DMS79 treated with DMSO at 0.1 percent for 48 hours (cell line): ENCODE measurements at places on chromosomes 12 and 14.
A peak's percentile ranks its signal among the peaks of the same experiment; 100 is the strongest.

DNA sequence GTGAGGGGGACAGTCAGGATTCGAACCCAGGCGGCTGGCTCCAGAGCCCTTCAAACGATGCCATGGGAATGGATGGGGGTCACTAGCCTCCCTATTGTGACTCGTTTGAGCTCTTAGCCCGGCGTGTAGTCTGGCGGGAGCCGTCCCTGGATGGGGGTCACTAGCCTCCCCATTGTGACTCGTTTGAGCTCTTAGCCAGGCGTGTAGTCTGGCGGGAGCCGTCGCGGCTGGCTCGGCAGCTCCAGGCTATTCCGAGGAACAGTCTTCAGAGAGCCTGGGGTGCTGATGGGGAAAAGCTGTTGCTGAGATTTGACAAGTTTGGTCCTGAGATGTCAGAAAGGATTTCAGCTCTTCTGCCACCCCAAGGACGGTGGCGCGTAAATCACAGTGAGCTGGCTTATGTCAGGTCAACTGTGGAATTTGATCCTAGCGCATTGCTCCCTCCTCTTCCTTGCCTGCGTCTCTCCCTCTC, 58.3 kb downstream of the CALM1 start:
- DNase-seq: no peak

DNA sequence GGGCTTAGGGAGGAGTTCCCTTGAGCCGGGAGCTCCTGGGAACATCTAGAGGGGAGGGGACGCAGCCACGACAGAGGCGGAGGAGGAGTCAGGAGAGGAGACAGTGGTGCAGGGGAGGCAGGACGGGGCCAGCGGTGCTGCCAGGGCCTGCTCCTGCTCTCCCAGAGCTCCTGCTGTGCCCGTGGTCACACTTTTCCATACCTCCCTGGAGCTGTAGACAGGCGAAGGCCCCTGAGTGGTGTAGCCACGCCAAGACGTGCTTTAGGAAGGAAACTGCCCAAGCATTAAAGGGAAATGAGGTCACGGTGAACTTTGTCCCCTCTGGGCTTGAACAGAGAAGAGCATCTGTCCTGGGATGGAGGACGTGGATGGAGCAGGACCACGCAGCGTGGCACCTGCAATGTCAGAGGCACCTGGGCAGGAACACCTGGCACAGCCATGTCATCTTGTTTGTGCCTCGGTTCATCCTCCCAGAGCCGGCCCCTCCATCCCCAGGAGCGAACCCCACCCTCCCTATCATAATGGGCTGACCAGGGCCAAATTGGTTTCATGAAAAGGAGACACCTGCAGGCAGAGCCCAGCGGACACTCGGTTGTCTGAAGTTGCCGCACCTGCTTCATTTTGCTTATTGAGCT, 239.5 kb upstream of the SFSWAP start:
- DNase-seq: no peak

DNA sequence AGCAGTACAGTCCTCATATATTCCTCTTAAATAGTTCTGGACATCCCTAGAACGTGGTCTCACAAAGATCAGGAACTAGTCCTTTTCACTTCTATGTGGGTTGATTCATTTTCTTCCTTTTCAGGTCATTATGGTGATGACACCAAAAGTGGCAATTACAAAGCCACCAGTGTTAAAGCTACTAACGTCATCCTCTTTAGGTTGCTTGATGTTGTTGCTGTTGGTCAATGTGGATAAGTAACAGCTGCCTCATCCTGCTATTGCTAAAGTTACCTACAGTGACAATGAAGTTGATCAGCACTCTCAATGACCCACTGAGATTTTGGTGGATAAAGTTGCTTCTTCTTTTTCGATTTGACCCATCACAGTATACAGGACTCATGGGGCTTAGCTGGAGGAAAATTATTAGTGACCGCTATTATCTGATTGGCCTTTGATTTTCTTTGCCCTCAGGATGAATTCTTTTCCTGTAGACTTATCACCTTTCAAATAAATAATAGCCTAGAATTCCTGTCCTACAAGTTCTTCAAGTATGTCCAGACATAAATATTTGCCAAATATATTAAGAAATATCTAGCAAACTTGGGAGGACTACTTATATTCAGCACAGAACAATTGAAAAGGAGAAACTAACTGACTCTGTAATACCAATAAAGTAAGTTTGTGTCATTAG, 54.0 kb upstream of the ATP2B1 start:
- DNase-seq: no peak

- DNase-seq: no peak
Observed at GRCh38 chr14:61884711-61885110, 122.5 kb downstream of the SNAPC1 start.

GRCh38 chr12:118145113-118145797, 9.3 kb downstream of the PEBP1 start:
- DNase-seq: no peak

GRCh38 chr12:10582704-10583103, 30.7 kb downstream of the MAGOHB start:
- DNase-seq: no peak

GRCh38 chr12:30043151-30043847, 259.6 kb upstream of the TMTC1 start:
- DNase-seq: no peak

DNA sequence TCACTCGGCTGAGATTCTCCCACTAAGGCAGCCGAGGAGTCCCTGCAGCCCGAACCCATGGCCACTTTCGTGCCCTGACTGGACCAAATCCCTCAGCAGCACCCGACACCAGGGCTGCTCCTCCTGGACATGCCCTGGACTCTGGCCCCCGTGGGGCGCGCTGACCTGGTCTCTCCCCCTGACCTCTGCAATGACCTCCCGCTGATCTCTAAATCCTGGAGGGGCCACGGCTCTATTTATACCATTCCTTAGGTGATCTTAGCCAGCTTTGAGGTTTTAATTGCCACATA, 148.4 kb downstream of the PIWIL1 start:
- DNase-seq: no peak

- no peak for DNase-seq
Observed at GRCh38 chr12:51921017-51921725, 13.9 kb downstream of the ACVRL1 start.

- no peak for DNase-seq
Observed at GRCh38 chr12:27180906-27181505, 63.1 kb upstream of the STK38L start.

DNA sequence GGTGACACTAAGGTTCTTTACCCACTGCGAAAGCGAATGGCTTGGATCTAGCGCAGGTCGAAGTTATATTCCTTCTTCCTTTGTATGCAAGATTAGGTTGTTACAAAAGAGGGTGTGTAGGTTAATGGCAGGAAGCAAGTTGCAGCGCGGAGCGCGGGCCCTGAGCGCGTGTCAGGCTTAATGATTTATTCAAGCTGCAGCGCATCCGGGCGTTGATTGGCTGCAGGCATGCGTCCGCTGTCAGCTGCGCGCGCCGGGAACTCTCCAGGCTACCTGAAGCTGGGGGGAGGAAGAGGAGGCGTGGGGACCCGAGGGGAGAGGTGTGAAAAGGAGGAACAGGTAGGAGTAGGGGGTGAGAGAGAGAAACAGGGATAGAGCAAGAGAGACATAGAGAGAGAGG, 7.4 kb downstream of the ASCL1 start:
- DNase-seq: peak; percentile 96

DNA sequence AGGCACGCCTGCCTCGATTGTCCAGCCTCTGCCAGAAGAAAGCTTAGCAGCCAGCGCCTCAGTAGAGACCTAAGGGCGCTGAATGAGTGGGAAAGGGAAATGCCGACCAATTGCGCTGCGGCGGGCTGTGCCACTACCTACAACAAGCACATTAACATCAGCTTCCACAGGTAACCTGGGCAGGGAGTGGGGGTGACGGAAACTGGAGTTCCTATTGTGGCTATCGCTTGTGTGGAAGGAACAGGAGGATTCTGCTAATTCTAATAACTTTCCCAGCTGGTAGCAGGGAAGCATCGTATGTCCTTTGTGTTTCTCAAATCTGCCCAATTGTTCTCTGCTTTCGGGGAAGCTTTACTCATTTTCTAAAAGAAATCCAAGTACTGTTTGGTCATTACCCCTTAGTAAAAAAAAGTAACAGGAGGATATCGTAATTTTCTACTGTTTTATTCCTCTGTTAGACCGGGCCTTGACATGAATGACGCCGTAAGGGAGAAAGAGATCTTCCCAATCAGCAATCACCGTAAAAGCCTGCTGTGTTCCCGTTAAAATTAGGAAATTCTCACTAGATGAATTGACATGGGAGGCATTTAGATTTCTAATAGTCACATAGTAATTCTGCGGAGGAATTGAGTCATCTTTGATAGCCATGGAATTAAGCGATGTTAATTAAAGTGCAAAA, 449 bp downstream of the THAP2 start:
- DNase-seq: no peak

- no peak for DNase-seq
Observed at GRCh38 chr12:131418121-131418520, 292.8 kb upstream of the SFSWAP start.

- DNase-seq: peak; percentile 22
Observed at GRCh38 chr14:92348154-92348553, 25.2 kb downstream of the SLC24A4 start.

GRCh38 chr14:61524211-61524806, 171.0 kb upstream of the HIF1A start:
- DNase-seq: peak; percentile 100

- DNase-seq: no peak
Observed at GRCh38 chr12:109369831-109370230, 22.1 kb downstream of the MYO1H start.

GRCh38 chr12:105067511-105068031, 16.7 kb downstream of the ALDH1L2 start:
- DNase-seq: no peak

- DNase-seq: no peak
Observed at GRCh38 chr12:96585977-96586376, 96.6 kb downstream of the CFAP54 start.

DNA sequence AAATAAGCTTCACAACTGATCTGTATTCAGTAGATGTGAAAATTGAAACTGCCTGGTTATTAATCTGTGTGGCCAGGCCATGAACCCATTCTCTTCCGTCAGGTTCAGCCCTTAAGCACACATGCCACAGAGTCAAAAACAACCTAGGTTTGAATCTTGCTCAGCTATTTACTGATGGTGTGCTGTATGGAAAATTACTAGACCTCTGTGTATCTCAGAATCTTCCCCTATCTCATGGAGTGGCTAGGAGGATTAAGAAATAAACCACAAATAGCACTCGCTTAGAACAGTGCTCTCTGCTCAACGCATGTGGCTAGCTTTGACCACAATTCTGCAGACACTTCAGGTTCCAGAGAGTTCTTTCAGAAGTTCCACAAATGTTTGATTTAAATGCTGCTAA, 240.7 kb upstream of the PLEKHG7 start:
- DNase-seq: no peak

DNA sequence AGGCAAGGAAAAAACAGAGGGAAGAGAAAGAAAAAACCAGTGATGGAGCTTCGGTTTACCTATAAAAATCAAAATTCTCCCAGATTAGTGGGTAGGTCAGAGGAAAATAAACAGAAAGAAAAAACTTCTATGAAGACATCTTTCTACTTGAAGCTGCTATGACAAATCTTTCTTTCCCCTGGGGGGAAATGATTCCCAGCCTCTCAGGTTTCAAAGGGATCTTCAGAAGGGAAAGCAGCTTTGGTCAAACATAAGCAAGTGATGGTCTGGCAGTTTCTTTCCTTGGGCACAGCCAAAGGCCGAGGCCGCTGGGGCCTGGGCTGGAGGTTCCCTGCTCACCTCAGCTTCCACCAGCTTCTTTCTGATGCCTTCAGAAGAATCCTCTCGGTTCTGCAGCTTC, 104.5 kb downstream of the PRKAB1 start:
- DNase-seq: no peak

DNA sequence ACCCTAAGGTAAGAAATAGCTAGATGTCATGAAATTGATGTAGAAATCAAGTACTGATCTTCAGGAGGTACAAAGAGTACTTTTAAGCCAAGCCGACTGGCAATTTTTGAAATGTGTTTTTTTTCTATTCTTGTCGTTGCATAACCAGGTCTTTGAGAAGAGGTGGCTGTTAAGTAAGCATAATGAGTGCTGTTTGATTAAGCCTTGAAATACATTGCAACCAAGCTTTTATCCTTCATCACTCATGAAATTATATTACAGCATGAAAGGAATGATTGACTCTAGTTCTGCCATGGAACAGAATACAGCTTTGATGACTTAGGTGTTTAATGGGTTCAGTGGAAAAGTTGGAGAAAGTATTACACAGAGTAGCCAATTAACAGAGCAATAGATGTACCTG, 1720.2 kb upstream of the SEL1L start:
- DNase-seq: no peak

DNA sequence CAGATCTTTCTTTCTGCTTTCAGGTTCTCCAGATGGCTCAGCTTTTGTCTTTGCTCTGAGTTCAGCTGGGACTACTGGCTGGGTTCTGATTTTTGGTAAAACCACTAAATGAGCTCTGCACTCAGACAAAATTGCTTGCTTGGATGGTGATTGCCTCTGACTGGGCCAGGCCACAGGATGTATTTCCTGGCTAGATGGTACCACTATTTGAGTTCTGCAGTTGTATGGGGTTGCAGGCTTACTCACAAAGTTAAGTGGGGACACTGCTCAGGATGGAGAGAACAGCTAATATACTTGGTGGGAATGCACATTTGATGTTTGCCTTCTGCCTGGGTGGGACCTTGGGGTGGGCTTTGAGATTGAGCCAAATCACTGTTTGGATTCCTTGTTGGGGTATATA, 14.0 kb upstream of the OR4Q3 start:
- DNase-seq: no peak

DNA sequence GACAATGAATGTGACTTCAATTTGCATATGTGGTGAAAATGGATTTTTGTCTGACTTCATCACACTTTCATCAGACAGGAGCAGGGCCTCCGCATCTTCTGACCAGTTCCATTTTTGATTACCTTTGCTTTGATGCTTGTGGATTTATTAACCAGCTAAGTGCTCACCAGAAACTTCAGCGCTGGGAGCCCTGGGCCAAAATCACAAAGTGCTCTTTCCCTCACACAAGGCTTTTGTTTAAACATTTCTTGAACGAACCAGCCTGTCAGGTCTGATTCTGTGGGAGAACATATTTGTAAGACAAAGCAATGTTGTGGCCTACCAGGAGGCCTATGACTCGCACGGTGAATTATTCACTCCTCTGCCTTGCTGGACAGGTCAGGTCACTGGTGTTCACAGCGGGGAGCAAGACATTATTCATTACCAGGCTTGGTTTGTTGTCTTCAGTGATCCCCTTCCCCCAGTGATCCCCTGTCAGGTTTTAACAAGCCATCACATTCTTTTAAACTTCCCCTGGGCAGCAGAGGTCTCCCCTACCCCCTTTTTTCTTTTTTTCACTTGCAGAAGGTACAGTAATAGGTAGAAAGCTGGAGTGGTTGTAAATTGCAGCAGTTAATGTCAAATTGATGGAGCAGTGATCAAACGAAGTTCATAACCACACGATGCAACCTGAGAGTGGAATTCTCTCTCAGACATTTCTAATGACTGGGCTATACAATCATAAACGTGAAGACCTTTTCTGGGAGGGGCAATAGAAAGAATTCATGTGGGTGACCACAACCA, 167.5 kb upstream of the PRICKLE1 start:
- no peak for DNase-seq

GRCh38 chr12:51200806-51201205, 17.1 kb downstream of the POU6F1 start:
- no peak for DNase-seq
